ENCODE measurements at places on chromosomes 3 and 15.

DNA sequence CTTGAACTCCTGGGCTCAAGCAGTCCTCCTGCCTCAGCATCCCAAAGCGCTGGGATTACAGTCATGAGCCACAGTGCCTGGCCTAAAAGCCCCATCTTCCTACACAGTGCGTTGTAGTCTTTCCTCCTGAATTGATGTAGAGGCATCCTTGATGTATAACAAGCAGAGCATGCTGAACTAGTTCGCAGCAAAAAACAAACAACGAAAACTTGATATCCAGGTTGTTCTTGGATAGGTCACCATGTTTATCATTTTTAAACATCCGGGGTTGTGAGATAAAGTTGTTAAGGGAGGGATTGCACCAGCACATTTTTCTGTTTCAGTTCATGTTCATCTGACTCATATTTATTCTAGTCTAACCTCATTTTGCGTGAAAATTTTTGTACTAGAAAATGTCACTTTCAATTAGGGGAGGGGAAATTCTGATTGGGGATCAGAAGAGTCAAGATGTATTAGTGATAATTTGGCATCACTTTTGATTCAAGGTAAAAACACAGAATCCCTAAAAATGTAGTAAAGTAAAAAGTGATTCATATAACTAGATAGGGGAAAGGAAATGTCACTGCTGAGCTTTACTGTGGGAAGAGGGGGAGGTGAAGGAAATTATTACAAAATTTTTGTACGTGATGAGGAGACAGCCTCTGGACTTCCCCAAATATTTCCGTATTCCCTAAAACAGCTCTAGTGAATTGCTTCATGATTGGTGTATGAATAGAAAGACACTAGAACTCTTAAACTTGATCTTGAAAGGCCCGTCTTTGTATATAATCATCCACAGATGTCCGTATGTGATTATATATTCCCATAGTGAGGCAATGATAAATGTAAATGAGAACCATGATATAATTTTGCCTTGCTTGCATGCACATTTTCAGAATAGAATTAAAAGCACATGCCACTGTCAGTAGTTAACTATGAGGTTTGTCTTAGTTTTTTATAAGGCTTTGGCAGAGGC lies 22.9 kb downstream of the RAB8B start:
- peak; percentile 95 for DNase-seq

DNA sequence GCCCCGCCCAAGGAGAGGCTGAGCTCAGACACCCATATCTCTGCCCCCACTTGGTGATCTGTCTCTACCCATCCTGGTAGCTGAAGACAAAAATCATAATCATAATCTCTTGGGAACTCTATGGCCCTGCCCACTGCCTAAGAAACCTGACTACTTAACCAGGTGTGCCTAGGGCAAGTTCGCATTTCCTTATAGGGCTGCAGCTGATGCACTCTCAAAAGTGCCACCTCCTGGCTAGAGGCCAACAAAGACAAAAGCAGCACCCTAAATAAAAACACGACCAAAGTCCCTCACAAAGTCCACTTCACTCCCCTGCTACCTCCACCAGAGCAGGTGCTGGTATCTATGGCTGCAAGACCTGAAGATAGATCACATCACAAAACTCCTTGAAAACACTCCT lies 250.4 kb upstream of the SLITRK3 start:
- no peak for DNase-seq

- DNase-seq, result no peak
These were observed 148.4 kb downstream of the CNTN4 start for GRCh38 chr3:2246873-2247648.

DNA sequence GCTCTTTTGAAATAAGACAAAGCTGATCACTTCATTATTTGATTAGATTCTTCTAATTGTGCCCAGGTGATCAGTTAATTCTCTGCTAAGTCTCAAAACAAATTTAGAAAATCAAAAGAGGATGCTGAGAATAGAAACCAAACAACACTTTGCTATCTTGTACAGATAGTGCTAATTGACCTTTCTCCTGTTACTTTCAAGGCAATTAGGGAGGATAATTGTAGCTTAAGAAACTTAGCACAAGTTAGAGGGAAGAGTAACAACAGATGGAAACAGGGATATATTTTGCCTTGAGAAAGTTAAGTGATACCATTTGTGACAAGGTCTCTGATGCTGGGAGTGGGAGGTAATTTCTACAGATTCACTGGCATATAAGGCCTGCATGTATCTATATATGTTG lies 344.8 kb upstream of the GRM7 start:
- no peak for DNase-seq

DNA sequence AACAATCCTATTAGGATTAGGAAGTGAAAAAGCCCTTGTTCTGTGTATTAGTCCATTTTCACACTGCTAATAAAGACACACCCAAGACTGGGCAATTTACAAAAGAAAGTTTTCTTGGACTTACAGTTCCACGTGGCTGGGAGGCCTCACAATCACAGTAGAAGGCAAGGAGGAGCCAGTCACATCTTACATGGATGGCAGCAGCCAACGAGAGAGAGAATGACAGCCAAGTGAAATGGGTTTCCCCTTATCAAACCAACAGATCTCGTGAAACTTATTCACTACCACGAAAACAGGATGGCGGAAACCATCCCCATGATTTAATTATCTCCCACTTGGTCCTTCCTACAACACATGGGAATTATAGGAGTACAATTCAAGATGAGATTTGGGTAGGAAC lies 248.2 kb upstream of the KCNMB2 start:
- DNase-seq, result no peak

DNA sequence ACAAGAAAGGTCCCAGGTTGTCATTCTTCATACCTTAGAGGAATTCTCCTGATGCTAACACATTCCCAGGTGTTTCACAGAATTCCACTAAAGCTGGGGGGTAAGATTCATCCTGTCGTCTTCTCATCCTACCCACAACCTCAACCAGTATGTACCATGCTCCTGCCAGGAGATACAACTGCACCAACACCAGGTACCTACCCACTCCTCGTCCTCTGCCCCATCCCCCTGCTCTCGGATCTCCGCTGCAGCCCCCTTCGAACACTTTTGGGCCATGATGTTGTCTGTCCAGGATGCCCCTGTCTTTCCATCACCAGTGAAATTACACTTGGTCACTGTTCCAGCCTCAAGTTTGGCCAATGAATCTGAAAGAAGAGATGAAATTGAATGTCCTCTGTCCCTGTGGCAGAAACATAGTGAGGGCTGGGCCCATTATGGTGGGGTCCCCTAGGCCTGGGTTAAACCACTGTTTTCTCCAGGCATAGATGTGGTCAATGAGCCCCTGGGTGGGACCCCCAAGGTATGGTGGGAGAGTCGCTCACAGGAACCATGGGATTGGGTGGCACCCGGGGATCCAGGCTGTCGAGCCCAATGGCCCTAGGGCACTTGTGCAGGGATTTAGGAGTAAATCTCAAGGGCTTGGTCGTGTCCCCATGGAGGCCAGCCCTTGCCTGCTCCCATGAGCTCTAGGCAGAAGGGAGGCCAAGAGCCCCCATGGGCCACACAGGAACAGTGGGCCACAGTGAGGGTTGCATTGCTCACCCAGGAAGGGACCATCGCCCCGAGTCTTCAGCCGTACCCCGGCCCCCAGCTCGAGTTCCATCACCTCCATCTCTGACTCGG lies 9.4 kb upstream of the AP3S2 start:
- no peak for DNase-seq

DNA sequence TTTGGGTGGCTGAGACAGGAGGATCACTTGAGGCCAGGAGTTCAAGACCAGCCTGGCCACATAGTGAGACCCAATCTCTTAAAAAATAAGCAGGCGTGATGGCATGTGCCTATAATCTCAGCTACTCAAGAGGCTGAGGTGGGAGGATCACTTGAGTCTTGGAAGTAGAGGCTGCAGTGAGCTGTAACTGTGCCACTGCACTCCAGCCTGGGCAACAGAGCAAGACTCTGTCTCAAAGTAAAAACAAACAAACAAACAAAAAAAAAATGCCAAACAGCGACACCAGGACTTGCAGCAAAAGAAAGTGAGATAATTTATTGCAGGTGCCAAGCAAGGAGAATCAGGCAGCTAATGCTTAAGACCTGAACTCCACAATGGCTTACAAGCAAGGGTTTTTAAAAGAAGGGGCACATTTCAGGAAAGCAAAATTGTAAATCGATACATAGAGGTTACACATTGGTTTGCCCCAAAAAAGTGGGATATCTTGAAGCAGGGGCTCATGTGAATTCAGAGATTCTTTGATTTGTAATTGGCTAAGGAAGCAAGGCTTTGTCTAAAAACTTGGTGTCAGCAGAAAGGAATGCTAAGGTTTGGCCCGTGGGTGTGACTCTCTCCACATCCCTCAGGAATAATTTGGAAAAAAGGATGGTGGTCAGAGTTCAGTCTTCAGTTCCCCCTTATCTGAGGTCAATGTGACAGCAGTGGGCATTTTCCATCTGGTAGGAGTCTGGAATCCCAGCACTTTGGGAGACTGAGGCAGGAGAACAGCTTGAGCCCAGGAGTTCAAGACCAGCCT lies 5.2 kb upstream of the MPI start:
- no peak for DNase-seq

- DNase-seq, result no peak
These were observed 367.9 kb upstream of the PROK2 start for GRCh38 chr3:72152551-72153476.

- DNase-seq, result no peak
These were observed 54.0 kb downstream of the TIPARP start for GRCh38 chr3:156728267-156728985.

- no peak for DNase-seq
These were observed 18.5 kb upstream of the CHCHD6 start for GRCh38 chr3:126685493-126685892.

DNA sequence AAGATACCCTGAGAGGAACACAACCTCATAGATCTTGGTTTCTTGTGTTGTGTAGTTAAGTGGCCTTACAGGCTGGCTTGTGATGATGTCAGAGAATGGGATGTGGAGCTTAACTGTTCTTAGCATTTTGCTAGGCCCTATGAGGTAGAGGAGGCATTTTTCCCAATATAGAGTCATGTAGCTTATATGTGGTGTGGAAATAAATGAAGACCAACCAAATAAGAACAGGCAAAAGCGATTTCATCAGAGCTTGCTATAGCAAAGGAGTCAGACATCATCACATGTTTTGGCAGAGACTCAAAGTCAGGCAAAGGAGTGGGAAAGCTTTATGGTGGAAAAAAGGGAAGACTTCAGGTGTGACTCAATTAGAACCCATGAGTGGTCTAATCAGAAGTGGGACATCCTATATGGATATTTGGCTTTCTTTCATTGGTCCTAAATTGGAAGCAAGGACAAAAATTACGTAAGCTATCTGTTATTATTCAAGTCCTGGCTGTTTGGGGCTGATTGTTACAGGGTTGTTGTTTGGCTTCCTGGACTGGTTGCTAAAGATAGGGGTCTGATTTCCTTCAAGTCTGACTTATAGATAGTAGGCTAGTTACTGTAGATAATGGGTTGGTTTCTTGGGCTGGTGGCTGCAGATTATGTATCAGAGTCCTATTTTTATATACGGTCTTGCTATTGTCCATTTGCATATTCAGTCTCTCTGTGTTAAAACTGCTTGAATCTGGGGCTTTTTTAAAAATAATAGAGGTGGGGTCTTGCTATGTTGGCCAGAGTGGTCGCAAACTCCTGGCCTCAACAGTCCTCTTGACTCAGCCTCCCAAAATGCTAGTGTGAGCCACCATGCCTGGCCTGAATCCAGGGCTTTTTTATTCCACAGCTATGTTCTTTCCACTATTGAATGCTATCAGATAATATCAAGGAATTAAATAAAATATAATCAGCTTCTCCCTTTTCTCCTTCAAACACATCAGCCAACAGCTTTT lies 30.3 kb upstream of the SETD2 start:
- DNase-seq, result peak; percentile 40

DNA sequence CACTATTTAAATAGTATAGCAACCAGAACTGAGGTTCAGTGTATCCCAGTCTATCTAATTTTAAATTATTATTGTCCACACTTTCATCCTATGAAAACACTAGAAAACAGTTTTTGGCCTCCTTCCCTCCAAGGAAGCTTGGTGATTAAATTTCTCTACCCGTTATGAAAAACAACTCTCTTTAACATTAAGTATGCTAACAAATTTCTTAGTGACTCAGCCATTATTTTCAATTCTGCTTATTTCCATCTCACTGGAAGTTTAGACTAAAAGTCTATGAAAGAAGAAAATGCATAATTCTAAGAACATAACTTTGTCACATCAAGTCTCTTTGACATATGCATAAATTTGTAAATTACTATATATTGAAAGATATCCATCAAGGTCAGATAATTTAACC lies 185.2 kb downstream of the NSUN3 start:
- no peak for DNase-seq

DNA sequence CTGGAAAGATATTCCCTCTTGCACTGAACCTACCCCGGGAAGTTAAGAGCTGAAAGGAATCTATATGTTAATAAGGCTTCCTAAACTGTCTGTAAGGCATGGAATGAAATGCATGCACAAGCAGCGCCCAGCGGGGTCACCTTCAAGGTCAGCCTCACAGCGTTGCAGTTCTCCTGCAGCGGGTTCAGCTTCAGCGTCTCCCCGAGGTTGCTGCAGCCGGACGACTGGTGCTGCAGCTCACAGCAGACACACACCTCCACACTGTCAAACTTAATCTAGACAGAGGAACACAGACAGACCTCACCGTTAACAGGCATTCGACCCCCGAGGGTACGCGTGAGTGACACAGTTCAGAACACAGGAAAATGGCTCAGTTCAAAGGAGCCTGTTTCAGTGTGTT lies 73.3 kb downstream of the NSMCE3 start:
- DNase-seq, result no peak

DNA sequence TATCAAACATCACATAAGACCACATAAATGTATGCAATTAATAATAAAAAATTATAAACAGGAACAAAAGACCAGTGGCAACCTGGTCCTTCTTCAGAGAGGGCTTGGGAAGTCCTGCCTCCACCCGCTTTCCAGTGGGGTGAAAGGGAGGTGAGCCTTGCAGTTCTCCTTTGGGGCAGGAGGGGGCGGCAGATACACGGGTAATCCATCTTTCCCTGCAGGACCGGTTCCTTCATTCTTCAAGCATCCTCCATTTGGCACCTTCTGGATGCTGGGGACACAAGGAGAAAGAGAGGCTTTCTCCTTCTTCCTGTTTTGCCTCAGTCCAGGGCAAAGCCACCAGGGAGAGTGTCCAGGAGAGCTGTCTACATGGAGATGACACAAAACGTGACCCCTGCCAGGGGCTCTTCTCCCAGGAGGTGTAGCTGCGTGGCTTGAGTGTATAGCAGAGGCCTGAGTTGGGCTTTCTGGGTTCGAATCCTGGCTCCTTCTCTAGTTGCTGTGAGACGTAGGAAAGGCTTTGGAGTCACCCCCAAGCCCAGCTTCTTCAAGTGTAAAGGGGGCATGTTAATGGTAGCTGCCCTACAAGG lies 23.2 kb downstream of the RPLP1 start:
- peak; percentile 66 for DNase-seq

- DNase-seq, result peak; percentile 11
These were observed 71.9 kb upstream of the SLC6A11 start for GRCh38 chr3:10744098-10744465.

Data from inflammatory macrophage treated with lipopolysaccharide for 4 hours (primary cell).